Caco-2 (cell line): ENCODE measurements at places on chromosomes 5 and 9. TPM values are rescaled to one million over a fixed set of nuclear protein-coding genes. Genes with fewer than 3 reads are reported as not detected.

Gene LRRC14B
- total RNA-seq: not detected in 2 replicates

Gene PCDHA1
- total RNA-seq: 0.07 TPM in 1 of 2 replicates, not detected in the other

Gene CARD9
- total RNA-seq: 1.7 and 2.6 TPM in 2 replicates

Gene GARIN3
- total RNA-seq: not detected in 2 replicates

Gene PCDHB12
- 0.12 TPM in 1 of 2 replicates, not detected in the other for total RNA-seq

Gene RABEPK
- total RNA-seq: 28.1 and 28.4 TPM in 2 replicates

Gene DNM1
- total RNA-seq: 3.9 and 5.2 TPM in 2 replicates

Gene ADGRD2
- not detected in 2 replicates for total RNA-seq

Gene CEP78
- total RNA-seq: 10.1 and 11.2 TPM in 2 replicates

Gene CD14
- total RNA-seq: 11.5 and 13.3 TPM in 2 replicates

Gene SLC36A2
- total RNA-seq: not detected in 2 replicates

Gene CCIN
- not detected in 2 replicates for total RNA-seq

Gene HOMER1
- total RNA-seq: 22.2 and 24.0 TPM in 2 replicates

Gene SCGB3A2
- not detected in 2 replicates for total RNA-seq

Gene GPR107
- 49.8 and 53.1 TPM in 2 replicates for total RNA-seq

Gene TAF11L11
- total RNA-seq: not detected in 2 replicates

Gene RAI14
- 71.5 and 73.9 TPM in 2 replicates for total RNA-seq

Gene GBGT1
- 0.14 and 0.16 TPM in 2 replicates for total RNA-seq

Gene PCDHB2
- 0.20 and 0.21 TPM in 2 replicates for total RNA-seq

Gene CDX1
- total RNA-seq: 0.29 and 0.65 TPM in 2 replicates

Gene ZDHHC11B
- total RNA-seq: 1.00 and 1.1 TPM in 2 replicates

Gene GRIN1
- 1.9 and 3.7 TPM in 2 replicates for total RNA-seq

Gene SLC6A19
- 0.29 and 0.32 TPM in 2 replicates for total RNA-seq

Gene SPOCK1
- total RNA-seq: not detected in 2 replicates

Gene ERMP1
- 31.1 and 34.7 TPM in 2 replicates for total RNA-seq

Gene IRX4
- total RNA-seq: 0.14 TPM in 1 of 2 replicates, not detected in the other

Gene MEF2C
- 1.5 and 1.9 TPM in 2 replicates for total RNA-seq

Gene POLK
- 7.5 and 11.1 TPM in 2 replicates for total RNA-seq

Gene DPYSL3
- total RNA-seq: 106 and 109 TPM in 2 replicates

Gene GTF3C4
- 23.6 and 24.1 TPM in 2 replicates for total RNA-seq

Gene IER5L
- total RNA-seq: 3.9 and 4.1 TPM in 2 replicates

Gene PRRX2
- total RNA-seq: not detected in 2 replicates

Gene BTNL8
- 6.0 and 7.3 TPM in 2 replicates for total RNA-seq

Gene PRR16
- total RNA-seq: not detected in 2 replicates

Gene ANKRD18B
- 2.2 and 3.9 TPM in 2 replicates for total RNA-seq

Gene PCA3
- not detected in 2 replicates for total RNA-seq

Gene ATP6V0E1
- 205 and 216 TPM in 2 replicates for total RNA-seq

Gene DRD1
- not detected in 2 replicates for total RNA-seq

Gene ASPN
- not detected in 2 replicates for total RNA-seq

Gene GMCL2
- not detected in 2 replicates for total RNA-seq

Gene FCN2
- total RNA-seq: not detected in 2 replicates

Gene ADRA1B
- not detected in 2 replicates for total RNA-seq

Gene RLN2
- 1.9 and 3.4 TPM in 2 replicates for total RNA-seq

Gene EGR1
- total RNA-seq: 83.7 and 84.0 TPM in 2 replicates

Gene C5orf58
- total RNA-seq: not detected in 2 replicates

Gene PPP2R2B
- 6.9 and 9.8 TPM in 2 replicates for total RNA-seq

Gene SLC4A9
- total RNA-seq: 0.11 and 0.35 TPM in 2 replicates

Gene TMEM252
- not detected in 2 replicates for total RNA-seq
